ENCODE measurements at places on chromosomes 16 and 17.

- DNase-seq = peak; percentile 32
Observed at GRCh38 chr17:27415120-27415795, 41.0 kb upstream of the KSR1 start.

DNA sequence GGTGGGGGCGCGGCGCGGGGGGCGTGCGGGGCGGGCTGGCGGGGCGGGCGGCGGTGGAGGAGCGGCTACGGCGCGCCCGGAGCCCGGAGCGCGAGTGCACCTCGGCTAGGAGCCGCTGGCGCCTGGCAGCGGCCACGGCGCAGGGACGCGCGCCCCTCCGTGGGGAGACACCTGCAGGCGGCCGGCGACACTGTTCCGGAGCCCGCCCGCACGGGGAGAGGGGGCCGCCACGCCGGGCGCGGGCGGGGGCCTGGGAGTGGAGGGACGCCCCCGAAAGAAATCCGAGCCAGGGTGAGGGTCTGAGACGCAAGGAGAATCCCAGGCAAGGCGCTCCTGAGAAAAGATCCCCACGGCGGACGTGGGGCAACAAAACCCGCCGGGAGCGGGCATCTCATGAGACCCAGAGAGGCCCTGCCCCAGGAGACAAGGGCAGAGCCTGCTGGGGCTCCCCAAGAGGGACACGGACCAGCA, at the start of gene GSG1L:
GSG1L (minus strand) TSS at position 124 of the 471 bp plus-strand sequence. CDS start 290 bp downstream, outside the sequence.
- peak; percentile 40 for DNase-seq

DNA sequence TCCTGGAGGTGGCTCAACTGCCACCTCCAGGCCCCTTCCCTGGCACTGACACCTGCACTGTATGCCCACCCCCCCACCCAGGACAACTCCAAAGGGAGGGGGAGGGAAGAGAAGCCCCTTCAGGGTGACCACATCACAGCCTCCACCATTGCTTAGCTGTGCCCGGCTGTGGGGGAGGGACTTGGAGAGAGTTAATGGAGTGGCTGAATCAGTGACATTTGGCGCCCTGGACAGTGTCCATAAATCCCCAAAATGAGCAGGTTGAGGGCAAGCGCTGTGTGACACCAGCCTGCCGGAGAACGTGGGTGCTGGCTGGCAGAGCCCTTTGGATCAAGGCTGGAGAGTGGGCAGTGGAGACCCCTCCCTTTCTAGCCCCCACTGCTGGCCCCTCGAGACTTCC, 883 bp downstream of the USH1G start:
- no peak for DNase-seq

DNA sequence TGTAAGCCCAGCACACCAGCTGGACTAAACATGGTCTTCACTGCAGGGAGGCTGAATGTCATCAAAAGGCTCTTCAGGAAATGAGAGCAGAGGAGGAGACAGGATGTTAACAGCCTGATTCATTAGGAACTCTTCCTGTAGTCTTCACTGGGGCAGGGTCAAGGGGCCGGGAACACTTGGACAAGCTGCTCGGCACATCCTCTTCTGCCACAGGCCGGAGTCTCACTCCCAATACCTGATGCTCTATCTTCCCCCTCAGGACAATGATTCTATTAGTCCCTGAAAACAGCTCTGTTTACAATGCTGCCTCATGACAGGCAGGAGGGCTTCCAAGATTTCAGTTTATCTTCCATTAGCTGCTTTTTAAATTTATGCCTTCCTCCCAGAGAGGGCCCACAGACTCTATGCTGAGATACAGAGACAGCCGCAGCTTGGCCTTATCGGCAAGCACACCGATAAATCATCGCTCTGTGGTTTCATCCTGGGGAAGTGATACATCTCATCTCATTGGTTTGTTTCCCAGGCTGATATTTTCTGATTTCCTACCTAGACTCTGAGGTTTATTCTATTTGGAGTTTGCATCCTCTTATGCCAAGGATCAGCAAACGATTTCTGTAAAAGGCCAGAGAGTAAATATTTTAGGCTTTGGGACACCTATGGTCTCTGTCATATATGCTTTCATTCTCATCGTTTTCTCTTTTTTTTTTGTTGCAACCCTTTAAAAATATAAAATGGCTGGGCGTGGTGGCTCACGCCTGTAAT, 214.0 kb upstream of the ASIC2 start:
- no peak for DNase-seq

GRCh38 chr17:17285951-17286350, 4.9 kb upstream of the COPS3 start:
- DNase-seq = no peak

All from NCI-H524 (cell line).